EH (cell line): ENCODE measurements at places on chromosomes 2 and 18.

- no peak for DNase-seq
Observed at GRCh38 chr18:68694316-68694715, 20.6 kb downstream of the TMX3 start.

- no peak for DNase-seq
Observed at GRCh38 chr18:74804677-74805076, 207.0 kb downstream of the ZNF407 start.

DNA sequence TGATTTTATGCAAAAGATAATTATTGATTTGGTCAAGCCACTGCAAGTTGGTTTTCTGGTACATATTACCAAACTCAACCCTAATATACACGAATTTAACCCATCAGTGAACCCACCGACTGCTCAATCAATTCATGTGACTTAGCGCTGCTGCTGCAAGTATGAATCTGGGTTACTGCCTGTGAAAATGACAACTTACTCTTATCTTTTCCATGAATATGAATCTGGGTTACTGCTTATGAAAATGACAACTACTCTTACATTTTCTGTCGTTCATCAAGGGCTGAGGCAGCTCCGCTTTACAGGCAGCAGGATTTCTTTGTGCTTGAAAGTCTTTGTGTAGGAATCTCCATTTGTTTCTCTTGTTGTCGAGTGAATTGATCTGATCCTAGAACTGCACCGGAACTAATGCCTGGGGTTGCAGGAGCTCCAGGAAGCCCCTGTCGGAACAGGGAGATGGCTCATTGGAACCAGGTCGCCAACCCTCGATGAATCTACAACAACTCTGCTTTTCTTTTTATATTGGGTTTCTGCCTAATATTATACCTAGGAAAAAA, 22.1 kb upstream of the ALKAL2 start:
- DNase-seq = no peak

DNA sequence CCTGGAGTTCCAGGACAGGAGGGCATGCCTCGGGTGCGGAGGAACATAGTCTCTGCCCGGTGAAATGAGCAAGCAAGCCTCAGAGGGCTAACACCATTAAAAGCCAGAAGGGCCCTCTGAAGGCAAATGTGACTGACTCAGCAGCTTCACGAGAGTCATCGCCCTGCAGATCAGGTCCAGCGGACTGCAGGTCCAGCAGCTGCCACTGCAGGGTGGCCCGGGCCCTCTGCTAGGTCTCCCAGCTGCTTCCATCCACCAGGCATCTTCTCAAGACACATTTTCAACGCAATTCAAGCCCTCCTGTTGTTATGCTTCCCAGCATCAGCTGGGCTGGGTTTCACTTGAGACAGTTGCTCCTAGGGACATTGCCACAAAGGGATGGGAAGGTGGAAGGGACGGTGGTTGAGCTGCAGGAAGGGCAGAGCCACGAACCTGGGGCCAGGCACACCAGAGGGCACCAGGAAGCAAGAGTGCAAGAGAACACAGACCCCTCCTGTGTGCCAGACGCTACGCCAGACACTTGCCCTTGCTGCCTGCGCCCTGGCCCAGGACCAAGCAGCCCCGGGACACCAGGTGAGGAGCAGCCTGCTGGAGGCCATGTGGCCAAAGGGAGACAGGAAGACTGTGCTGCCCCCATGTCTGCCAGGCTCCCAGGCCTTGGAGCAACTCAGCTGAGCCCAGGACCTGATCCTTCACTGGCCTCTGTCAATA, 173.0 kb downstream of the HDAC4 start:
- peak; percentile 51 for DNase-seq

GRCh38 chr2:196131949-196132925, 39.1 kb downstream of the STK17B start:
- peak; percentile 30 for DNase-seq

- DNase-seq = no peak
Observed at GRCh38 chr2:238947243-238947760, 99.4 kb downstream of the TWIST2 start.

- peak; percentile 85 for DNase-seq
Observed at GRCh38 chr2:217367464-217367863, 507.6 kb upstream of the TNP1 start.

DNA sequence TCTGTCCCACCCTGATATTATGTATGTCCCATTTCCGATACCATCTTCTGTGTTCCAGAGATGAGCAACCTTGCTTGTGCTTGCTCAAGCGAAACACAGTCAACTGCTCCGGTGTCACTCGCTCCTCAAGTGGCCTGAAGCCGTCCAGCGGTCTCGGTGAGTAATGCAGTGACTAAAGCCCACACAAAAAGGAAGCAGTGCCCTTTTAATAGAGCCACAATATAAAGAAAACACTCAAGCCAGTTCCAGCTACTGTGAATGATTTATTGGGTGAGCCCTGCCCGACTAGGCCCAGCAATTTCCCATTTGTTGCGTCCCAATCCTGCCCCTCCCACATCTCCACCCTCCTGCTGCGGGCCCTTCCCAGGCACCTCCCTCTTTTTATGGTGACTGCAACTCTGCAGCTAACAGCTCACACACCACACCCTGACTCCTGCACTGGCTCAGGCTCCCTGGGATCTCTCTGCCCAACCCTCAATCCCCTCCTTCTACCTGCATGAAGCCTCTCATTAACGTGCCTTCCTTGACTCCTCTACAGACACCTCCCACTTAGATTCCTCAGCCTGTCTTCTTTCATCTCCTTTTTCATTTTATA, 44.2 kb upstream of the DSC1 start:
- no peak for DNase-seq

- DNase-seq = no peak
Observed at GRCh38 chr2:136798766-136799165, 33.4 kb downstream of the THSD7B start.

GRCh38 chr2:183868707-183869106, 729.6 kb upstream of the ZNF804A start:
- no peak for DNase-seq

DNA sequence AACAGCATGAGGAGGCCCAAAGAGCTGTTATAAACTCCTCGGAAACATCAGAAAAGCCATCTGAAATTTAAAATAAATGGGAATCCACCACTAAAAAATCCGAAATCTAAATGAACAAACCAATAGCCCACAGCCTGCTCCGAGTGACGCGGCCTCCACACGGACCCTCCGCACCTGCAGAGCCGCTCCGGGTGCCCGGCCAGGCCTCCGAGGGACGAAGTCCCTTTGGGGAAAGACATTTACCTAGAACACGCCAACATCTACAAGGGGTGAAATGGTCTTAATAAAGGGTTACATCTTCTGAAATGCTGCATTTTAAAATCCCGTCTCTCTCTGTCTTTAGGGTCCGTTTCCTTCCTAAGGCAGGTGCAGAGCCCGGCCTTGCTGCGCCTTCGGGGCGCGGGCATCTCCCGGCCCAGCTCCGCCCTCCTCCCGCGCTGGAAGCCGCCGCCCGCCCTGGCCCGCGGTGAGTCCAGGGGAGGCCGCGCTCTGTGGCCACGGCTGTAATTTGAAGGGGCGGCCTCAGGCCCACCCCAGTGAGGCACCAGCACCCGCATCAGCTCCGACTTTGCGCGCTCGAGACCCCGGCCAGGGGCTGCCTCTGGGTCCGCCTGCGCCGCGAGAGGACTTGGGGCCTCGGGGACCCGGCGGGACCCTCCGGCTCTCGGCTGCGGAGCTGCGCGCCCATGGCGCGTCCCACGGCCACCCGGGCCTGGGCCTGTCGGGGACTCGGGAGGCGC, 42.3 kb upstream of the CTDP1 start:
- DNase-seq = no peak

DNA sequence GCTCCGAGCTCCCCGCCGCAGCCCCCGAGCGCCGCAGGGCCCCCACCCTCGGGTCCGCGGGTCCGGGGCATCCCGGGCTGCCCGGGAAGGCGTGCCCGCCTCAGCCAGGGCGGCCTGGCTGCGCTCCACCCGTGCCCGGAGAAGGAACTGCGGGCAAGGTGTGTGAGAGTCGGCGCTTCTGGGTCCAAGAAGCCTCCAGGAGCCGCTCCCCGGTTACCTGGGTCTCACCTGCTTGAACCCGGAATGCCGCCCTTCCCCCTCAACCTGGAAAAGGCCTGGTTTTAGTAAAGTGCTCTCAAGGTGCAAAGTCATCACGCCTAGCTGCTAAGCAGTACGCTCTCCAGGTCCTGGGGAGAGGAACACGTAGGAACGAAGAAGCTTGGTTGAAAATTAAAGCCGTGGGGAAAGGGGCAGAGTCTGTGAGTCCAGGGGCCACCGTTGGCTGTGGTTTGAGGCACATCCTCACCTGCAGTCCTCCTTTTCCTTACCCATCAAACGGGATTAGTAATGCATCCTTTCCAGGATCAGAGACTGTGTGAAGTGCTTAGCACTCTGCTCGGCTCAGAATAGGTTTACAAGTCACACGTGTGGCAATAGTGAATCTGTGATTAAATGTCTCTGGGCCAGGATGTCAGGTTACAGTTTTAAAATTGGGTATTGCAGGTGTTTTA, 1.2 kb downstream of the ASAP2 start:
- no peak for DNase-seq

GRCh38 chr18:11288401-11288800, 139.0 kb upstream of the PIEZO2 start:
- DNase-seq = no peak

DNA sequence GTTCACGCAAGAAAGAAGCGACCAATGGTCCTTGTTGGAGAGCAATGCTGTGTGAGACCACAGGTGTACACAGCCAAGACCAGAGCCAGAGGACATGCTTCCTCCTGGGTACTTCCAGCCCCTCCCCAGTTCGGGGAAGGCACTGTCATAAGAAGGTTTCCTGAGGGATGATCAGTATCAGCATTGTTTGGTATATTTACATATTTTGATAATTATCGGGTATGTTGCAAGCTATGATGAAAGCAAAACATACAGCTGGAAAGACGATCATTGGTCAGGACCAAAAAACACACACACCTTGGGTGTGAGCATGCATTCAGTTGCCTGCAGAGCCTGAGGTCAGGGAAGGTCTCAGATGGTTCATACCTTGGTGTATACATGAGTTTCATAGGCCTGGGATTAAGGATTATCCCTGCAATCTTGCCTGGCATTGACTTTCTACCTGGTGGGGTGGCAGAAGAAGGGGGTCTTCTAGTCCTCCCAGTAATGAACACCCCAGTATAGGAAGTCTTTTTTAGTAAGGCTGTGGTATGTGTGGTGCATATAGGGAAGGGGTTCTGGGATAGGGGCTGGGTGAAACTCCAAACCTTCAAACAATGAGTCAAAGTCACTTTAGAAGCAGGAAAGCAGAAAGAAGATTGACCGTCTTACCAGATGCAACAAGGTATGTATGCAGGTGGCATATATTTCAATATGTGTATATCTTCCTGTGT, 2.9 kb downstream of the SERPINB2 start:
- DNase-seq = no peak

DNA sequence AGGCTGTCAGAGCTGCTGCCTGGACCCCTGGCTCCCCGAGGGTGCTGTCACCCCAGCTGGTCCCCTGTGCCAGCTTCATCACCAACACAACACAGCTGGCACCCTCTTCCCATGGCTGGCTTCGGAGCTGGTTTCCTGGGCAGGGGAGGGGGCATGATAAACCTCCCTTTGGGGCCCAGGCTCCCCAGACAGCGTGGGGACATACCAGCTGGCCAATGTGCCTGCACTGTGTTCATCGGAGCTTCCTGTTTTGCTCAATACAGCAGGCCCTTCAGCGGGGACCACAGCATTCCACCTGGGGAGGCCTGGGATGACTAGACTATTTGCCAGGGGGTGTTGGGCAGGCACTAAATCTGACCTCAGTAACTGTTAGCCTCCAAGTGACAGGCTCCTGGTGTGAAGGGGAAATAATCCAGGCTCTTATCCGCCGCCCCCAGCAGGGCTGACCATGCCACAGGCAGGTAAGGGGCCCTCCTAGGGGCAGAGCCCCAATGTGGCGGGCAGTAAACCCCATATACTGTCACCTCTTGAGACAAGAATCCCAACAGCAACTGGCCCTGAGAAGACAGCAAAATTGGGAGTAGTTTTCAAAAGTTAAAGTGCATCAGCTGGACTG, 44.6 kb downstream of the EMX1 start:
- no peak for DNase-seq

DNA sequence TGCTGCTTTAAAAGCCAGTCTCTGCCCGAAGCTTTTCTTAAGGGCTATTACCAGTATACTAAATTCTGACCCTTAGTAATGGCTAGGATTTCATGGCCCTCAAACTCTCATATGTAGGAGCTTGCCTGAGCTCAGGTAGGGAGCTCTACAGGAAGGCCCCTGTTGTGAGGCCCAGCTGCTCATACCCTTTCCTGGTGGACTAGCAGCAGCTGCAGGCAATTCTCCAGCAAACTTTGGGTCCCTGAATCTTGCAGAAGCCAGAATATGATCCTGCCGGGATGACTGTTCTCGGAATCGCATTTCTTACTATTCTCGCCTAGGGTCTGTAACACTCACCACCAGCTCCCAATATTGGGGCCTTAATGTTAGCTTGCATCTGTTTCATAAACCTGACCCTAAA, 106.4 kb upstream of the SERTAD2 start:
- no peak for DNase-seq

- DNase-seq = no peak
Observed at GRCh38 chr2:60839126-60839813, 42.1 kb upstream of the REL start.
